ENCODE measurements at places on chromosomes 12 and 14.

DNA sequence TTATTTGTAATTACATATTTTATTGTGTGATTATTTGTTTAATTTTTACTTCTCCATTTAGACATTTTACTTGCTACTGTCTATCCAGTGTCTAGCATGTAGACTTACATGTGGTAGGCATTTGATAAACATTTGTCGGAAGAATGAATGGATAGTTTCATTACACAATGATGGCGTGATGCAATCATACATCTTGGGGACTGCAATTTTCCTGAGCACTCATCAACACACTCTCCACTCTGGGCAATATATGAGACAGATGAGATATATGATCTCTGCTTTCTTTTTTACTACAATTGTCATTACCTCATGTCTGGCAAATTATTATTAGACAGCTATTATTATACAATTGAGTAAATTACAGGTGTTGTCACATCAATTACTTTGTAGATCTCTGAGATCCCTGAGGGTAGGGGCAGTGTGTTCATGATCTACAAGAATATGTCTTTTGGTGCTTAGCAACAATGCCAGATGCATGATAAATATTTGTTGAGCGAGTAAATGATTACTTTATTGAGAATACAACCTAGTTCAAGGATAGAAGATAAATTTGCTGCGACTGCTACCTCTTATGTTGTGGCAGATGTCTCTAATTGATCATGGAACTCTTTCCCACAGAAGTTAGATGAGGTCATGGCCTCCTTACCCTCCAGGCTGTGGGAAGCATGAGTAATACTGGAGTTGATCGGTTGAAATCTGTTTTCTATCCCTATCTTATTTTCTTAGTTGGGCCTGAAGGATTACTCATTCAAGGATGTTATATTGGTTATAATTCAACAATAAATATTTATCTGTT lies 416.0 kb downstream of the LRIG3 start:
- no peak for DNase-seq

DNA sequence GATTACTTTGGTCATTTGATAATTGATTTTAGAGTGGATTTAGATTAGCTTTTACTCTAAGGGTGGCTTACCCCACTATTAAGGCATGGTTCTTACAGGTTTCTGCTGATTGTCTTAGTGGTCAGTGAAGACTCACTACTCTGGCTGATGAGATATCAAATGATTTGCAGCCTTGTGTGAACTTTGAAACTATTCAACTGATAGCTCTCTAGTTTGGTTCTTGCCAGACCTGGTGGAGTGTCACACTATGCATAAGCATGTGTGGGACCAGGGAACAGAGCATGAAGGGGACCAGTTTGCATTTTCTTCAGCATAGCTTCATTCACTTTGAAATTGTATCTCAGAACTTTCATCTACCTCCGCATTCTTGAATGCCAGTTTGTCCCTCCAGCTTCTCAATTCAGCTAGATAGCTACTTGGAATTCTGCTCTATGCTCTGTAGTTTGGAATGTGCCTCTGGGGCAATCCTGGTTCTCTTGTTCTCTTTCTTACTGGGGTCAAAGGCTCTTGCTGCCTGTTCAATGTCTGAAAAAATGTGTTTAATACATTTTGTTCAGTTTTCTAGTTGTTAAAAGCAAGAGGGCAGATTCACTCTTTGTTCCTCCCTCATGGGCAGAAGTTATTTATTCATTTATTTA lies 12.7 kb downstream of the SCYL2 start:
- DNase-seq: no peak

DNA sequence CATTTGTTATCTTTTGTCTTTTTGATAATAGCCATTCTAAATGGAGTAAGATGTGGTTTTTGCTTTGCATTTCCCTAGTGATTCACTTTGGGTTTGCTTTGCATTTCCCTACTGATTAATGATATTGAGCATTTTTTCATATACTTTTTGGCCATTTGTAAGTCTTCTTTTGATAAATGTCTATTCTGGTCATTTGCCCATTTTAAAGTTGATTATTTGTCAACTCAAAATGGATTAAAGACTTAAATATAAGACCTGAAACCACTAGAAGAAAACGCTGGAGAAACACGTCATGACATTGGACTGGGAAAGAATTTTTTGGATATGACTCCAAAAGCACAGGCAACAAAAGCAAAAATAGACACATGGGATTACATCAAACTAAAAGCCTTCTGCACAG lies 148.0 kb downstream of the APAF1 start:
- DNase-seq: no peak

DNA sequence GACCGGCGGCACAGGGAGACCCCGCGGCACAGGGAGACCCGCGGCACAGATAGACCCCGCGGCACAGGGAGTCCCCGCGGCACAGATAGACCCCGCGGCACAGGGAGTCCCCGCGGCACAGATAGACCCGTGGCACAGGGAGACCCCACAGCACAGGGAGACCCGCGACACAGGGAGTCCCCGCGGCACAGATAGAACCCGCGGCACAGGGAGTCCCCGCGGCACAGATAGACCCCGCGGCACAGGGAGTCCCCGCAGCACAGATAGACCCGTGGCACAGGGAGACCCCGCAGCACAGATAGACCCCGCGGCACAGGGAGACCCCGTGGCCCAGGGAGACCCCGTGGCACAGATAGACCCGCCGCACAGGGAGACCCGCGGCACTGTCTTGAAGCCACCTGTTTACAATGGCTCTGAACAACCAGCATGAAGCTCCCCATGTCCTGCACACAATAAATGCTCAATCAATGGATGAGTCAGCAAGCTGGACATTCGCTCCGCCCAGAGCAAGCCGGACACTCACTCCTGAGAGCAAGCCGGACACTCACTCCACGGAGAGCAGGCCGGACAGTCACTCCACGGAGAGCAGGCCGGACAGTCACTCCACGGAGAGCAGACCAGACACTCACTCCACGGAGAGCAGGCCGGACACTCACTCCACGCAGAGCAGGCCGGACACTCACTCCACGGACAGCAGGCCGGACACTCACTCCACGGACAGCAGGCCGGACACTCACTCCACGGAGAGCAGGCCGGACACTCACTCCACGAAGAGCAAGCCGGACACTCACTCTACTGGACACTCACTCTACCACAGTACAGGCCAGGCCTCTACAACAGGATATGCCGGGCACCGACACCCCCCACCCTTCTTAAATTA lies 121.9 kb downstream of the RFLNA start:
- no peak for DNase-seq

DNA sequence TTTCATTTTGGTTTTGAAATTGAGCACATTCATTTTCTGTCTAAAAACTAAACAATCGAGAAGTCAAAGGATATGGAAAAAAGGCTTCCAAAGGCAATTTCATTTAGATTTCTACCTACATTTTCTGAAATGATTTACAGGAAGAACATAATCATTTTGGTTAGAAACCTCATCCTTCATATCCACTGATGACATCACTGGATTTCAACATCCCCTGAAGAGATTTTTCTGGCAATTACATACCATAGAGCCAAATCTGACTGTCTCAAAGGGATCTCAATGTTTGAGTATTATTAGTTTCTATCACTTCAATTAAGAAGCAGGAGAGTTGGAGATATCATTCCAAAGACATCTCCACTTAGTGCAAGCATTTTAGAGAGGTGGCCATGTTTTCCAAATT lies 137.8 kb downstream of the TTC7B start:
- no peak for DNase-seq

DNA sequence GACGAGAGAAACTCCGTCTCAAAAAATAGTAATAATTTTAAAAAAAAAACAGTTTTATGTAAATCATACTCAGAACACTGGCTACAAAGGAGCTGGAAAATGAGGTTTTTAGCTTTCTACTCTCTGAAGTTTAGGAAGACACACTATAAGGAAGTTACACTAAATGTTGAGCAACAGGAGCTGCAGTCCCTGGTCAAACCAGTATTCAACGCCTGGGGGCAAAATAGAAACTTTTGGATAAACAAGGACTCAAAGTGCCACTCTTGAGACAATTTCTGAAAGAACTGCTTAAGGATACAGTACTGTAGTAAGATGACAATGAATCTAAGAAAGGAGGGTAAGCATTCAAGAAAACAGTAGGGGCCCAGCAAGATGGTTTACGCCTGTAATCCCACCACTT lies 29.3 kb downstream of the ACTR6 start:
- no peak for DNase-seq

GRCh38 chr12:1197264-1198018 lies 206.4 kb downstream of the ERC1 start:
- no peak for DNase-seq

DNA sequence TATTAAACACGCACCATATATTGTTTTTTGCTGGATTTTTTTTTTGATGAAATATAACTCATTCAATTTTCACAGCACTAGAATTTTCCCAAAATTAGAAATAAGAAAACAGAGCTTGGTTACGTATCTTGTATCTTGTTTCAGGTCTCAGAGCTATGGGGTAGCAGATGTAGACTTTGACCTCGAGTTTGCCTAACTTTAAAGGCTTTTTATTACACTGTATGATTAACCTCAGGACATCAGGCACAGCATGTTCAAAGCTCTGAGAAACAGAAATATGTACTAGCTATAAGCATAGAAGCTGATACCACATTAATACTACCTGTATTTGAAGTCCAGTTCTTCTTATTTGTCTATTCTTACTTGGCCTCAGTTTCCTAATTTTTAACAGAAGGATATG lies 171.9 kb upstream of the KITLG start:
- DNase-seq: no peak

DNA sequence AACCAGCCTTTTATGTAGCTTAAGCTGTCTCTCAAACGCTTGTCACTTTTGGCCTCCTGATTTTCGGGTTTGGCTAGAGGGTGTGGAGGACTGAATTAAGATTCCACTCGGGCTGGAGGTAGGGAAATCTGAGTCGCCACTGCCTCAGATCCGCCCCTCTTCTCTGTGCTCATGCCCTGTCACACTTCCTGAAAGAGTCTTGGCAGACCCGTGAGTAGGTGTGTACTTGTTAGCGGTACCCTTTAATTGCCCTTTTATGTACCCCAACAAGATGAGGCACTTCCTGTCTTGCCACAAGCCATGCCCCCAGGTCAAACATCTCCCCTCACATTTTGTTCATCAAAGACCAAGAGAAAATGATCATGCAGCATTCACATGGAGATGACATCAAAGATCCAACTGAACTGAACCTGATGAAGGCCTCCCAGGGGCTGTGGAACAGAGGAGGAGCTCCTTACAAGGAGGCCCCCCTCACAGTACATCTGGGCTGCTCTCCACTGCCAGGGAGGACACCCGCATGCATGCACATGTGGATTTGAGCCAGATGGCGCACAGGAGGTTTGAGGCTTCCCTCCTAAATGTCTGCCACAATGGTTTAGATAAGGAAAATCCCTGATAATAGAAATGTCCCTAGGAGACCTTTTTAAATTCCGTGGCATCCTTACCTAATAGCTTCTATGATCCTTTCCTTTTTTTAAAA lies 86.5 kb upstream of the CDKN3 start:
- no peak for DNase-seq

- peak; percentile 73 for DNase-seq
These were observed 974 bp upstream of the TNS2 start for GRCh38 chr12:53048780-53049401.

- DNase-seq: no peak
These were observed 53.2 kb upstream of the NELL2 start for GRCh38 chr12:44929236-44929885.

DNA sequence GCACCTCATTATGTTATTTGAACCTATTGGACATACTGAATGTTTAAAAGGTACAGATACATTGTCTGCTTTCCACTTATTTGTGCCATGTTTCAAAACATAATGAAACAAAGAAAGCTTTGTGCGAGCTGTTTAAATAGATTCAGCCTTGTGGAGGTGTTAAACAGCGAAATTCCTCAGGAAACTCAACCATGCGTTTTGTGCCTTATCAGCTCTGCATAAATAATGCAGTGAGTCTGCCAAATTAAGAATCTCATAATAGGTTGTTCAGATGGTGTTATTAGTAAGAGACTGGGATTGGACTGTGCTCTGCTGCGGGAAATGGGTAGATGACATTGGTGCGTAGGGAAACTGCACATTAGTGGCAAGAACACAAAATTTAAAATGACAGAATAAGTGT lies 163.7 kb upstream of the CLEC14A start:
- DNase-seq: no peak

- DNase-seq: no peak
These were observed 321.5 kb downstream of the CACNA1C start for GRCh38 chr12:2374092-2374906.

- no peak for DNase-seq
These were observed 31.5 kb downstream of the FBXL14 start for GRCh38 chr12:1562813-1563407.

DNA sequence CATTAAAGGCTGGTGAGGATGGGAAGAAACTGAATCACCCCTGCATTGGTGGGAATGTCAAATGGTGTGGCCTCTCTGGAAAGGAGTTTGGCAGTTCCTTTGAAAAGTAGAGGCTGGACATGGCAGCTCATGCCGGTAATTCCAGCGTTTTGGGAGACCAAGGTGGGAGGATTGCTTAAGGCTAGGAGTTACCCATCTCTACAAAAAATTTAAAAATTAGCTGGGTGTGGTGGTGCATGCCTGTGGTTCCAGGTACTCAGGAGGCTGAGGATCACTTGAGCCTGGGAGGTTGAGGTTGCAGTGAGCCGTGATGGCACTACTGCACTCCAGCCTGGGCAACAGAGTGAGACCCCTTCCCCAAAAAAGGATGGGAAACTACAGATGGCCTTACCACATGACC lies 93.7 kb downstream of the RIN3 start:
- DNase-seq: no peak

GRCh38 chr12:88897723-88898122 lies 317.5 kb upstream of the KITLG start:
- peak; percentile 35 for DNase-seq

- DNase-seq: no peak
These were observed 9.1 kb downstream of the CAMKK2 start for GRCh38 chr12:121287267-121287954.

DNA sequence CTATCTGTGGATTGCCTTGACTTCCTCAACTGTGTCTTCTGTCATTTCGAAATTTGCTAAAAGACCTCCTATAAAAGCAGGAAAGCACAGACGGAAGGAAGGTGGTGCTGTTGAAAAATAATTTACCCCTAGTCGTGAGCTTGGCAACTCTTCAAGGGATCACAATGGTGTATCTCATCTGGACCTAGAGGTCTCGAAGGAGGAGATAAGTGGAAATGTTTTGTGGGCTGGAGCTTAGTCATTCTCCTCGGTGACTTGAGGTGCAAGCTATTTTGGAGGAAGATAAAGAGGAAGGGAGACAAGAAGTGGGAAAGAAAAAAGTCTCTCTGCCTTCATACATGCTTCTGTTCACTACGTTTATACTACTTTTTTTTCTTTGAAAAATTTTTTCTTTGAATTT lies 89.9 kb downstream of the FLRT2 start:
- no peak for DNase-seq

DNA sequence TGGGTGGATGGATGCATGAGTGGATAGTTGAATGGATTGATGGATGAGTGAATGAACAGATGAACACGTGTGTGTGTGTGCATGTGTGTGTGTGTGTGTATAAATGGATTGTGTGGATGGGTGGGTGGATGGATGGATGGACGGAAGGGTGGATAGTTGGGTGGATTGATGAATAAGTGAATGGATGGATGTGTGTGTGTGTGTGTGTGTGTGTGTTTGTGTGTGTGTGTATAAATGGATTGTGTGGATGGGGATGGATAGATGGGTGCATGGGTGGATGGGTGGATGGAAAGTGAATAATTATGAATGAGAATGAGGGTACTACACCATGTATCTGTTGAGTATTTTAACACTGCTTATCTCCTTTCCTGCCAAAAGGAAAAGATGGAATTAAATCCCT lies 986 bp downstream of the KRT77 start:
- no peak for DNase-seq

- DNase-seq: no peak
These were observed 11.9 kb downstream of the PLD4 start for GRCh38 chr14:104936361-104937155.

GRCh38 chr12:6253278-6253677 lies 53.1 kb downstream of the CD9 start:
- DNase-seq: no peak

GRCh38 chr12:31492599-31493196 lies 98.2 kb downstream of the DENND5B start:
- no peak for DNase-seq

All from renal cortex interstitium (tissue), 15 donors.